ENCODE measurements at places on chromosomes 4 and X.

- no peak for DNase-seq
These were observed 906.8 kb upstream of the NDST4 start for GRCh38 chr4:116020141-116020722.

DNA sequence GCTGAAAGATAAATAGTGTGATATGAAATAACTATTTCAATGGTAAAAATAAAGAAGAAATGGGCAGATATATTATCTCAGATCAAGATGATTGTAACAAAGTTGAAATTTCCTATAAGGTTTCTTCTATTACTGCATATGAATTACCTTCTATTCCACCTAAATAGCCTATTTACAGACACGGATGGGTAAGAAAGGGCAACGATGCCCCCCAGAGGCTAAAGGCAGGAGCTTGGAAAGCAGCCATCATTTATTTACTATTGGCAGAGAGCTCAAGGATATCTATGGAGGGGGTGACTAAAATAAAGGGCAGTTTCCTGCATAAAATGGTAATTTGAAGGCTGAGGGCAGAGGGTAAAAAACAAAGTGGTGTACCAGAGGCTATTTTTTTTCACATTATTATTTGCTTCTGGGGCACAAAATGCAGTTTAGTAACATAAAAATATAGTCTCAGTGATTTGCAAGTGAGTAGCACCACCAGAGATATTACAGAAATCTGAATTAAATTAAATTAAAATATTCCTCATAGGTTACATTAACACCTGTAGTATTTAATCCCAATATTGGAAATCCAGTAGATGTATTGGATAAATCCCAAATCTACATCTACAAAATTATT lies 123.1 kb downstream of the BTC start:
- DNase-seq: peak; percentile 74

DNA sequence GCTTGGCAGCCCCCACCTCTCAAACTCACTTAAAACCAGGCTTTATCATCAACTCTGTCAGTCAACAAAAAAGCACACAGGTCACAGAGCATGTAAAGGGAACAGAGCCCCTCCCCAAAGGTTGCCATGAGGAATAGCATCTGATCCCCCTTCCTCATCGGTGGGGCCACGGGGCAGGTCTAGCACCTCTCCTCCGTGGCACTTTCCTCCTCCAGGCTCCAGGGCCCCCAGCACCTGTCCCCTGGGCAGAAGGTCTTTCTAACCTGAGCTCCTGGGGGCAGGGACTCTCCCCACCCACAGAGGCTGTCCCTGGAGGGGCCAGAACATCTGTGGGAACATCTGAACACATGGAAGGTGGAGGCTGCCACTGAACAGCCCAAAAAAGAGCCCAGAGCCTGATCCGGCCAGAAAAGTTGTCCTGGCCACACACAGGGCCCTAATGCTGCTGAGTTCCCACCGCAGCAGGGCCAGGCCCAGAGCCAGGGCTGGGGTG lies 65.7 kb downstream of the ZFYVE28 start:
- no peak for DNase-seq

GRCh38 chr4:31645236-31645635 lies 925.1 kb downstream of the PCDH7 start:
- no peak for DNase-seq

- DNase-seq: no peak
These were observed 14.5 kb downstream of the UGT2B15 start for GRCh38 chr4:68655764-68656444.

DNA sequence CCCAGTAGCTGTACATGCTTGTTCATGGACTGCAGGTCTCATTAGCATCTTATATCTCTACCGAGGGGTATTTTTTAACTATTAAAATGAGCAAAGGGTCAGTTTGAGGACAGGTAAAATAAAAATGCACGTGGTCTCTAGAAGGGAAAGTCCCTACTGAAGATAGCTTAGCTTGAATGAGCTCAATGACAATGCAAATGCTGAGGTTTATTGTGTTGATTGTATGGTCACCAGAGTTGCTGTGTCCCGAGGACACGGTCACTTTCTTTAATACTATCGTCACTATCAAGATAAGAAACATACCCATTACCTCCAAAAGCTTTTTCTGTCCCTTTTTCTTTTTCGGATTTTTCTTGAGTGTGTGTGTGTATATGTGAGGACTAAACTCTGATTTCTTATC lies 250.5 kb upstream of the PRKX start:
- no peak for DNase-seq
